ENCODE measurements at places on chromosomes 2 and 18.

DNA sequence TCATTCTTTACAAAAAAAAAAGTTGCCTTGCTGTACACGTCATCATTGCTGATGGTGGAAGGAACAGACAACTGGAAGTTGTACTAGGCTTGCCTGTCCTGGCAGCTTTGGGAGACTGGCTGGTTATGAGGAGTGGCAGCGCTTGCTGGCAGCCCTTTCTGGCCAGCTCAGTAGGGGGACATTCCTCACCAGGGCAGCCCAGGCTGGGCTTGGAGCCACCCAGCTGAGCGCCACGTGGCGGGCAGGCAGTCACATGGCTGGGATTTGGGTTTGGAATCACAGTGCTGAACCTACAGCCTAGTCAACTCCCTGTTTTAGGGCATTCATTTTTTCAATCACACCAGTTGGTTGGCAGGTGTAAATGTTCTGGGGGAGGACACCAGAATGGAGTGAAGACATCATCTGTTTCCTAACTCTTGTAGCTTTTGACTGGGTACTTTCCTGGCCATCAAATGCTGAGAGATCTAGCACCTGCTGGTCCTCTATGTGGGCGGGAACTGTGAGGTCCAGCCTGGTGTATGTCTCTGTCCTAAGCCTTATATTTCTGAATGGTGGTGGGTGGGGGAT lies 139.3 kb downstream of the SETBP1 start:
- DNase-seq, result no peak

DNA sequence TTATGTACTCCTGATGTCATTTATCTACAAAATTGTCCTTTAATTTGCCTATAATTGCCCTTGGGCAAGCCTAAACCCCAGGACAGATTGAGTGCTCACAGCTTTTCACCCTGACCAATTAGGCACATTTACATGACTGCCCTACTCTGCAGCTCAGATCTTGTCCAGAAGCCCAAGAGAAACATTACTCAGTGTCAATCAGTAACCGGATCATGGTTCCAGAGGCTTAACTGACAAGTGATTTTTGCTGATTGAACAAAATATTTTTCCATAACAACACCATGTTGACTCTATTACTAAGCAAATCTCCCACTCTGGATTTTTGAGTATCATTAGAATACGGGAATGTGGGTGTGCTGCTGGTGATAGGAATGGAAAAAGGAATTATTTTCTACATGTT lies 465.4 kb upstream of the TNP1 start:
- no peak for DNase-seq

DNA sequence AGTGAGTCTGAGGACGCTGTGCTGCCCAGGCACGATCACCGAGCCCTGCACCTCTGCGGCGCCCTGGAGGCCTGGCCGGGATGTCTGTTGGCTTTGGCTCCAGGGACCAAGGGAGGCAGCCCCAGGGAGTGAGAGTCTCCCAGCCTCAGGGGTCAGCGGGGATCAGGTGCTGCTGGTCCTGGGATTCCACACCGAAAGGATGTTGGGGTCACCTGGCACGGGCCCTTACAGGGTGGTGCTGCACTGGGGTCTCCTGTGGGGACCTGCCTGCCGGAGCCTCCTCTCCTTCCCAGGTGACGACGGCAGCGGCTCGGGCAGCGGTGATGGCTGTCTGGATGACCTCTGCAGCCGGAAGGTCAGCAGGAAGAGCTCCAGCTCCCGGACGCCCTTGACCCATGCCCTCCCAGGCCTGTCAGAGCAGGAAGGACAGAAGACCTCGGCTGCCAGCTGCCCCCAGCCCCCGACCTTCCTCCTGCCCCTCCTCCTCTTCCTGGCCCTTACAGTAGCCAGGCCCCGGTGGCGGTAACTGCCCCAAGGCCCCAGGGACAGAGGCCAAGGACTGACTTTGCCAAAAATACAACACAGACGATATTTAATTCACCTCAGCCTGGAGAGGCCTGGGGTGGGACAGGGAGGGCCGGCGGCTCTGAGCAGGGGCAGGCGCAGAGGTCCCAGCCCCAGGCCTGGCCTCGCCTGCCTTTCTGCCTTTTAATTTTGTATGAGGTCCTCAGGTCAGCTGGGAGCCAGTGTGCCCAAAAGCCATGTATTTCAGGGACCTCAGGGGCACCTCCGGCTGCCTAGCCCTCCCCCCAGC lies 30.5 kb downstream of the GPC1 start:
- DNase-seq, result no peak

GRCh38 chr2:128477891-128478290 lies 159.2 kb upstream of the HS6ST1 start:
- no peak for DNase-seq

GRCh38 chr18:45760462-45761036 lies 36.6 kb downstream of the SLC14A1 start:
- DNase-seq, result no peak

DNA sequence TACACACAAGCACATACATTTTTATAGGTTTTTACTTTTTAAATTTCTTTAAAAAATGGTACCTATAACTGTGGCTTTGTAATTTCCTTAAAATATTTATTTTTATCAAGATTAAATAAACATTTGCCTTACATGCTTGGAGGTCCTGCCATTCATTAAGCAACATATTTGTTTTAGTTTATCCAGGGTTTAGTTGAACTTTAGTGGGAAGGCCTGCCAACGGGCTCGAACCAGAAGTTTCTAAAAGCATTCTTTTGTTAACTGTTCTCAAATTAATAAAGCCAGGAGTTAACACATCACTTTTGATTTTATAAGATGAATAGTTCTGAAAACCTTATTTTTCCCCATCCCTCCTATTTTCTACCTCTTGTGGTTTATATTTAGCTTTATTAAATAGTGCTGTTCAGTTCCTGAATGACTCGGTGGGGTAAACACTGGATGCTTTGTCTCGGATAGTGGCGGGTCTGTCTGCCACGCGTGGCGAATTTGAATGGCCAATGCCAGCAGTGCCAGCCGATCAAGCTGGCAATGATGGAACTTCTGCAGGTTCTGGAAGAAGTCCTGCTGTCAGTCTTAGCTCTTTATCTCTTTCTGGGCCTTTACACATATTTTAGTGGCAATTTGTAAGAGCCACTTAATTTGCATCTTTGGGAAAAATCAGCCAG lies 32.2 kb downstream of the SH3YL1 start:
- peak; percentile 84 for DNase-seq

DNA sequence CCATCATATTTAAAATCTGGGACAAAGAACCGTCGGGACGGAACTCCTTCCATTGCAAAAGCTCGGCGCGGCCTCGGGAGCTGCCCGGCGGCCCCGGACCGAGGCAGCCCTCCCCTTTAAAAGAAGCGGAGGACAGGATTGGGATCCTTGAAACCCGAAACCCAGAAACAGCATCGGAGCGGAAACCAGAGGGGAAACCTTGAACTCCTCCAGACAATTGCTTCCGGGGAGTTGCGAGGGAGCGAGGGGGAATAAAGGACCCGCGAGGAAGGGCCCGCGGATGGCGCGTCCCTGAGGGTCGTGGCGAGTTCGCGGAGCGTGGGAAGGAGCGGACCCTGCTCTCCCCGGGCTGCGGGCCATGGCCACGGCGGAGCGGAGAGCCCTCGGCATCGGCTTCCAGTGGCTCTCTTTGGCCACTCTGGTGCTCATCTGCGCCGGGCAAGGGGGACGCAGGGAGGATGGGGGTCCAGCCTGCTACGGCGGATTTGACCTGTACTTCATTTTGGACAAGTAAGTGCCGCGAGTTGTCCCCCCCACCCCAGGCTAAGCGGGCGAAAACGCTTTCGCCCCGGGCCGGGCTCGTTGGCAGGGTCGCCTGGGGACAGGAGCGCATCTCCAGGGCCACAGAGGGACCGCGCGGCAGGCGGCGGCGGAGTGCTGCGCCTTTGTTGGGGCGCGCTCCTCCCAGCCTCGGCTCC lies at the start of gene ANTXR1:
Gene ANTXR1 (plus strand): TSS at position 38 of the 698 bp plus-strand sequence. CDS start 321 bp downstream, at position 359.
- DNase-seq, result no peak

- no peak for DNase-seq
These were observed 659.0 kb downstream of the IRS1 start for GRCh38 chr2:226140594-226140993.

- DNase-seq, result no peak
These were observed 36.2 kb downstream of the PNO1 start for GRCh38 chr2:68193787-68194372.

- DNase-seq, result no peak
These were observed 18.1 kb upstream of the SPP2 start for GRCh38 chr2:234032279-234032856.

DNA sequence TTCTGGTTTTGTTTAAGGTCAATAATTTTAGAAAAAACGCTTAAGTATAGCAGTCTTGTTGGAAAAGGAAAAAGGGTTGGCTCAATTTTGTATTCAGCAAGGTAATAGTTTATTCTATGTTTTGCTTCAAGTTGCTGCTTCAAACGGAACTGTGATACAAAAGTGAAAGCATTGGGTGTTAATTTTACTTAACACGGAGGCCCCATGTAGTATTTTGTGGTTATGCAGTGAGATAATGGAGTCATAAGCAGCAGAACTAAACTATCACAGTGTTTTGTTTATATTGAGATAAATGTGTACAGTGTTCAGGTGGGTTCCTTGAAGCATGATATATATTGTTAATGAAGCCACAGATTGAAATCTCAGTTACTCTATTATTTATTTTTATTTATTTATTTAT lies 67.0 kb upstream of the LYPD6B start:
- no peak for DNase-seq

GRCh38 chr2:166373951-166374350 lies 1.8 kb downstream of the SCN9A start:
- no peak for DNase-seq

DNA sequence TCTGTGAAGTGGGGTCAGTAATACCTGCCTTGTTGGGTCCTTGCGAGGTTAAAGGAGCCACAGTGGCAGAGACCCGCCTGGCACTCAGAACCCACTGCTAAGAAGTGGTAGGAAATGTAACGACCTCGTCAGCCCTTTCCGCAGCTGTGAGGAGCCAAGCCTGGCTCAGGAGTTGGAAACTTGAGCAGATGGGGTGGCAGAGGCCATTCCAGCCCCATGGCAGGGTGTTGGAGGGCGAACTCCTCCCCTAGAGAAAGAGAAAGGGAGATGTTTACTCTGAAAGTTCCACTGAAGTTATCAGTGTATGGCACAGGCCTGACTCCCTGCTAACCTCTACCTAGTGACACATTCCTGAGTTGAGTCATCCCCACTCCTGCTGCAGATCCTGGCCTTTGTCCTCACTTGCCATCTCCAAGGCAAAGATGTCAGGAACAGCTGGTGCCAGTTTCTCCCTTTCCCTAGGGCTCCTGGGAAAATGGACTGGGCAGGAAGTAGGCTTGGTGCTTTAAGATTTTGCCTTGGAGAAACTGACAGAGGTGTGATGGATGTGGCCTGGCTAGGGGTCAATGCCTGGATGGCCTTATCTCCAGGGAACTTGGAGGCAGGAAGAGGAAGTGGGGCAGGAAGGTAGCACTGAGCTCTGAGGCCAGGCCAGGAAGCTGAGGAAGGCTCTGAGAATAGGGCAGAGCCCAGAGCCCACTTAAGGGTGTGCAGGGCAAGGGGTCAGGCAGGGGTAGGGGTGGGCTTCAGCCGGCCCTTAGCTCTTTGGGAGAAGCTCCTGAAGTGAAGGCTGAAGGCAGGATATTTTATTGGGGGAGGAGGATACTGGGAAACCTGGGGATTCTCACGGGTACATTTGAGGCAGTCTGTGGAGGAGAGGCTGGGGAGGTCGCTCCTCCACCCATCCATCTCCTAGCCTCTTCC lies 888 bp downstream of the VAMP5 start:
- DNase-seq, result no peak

DNA sequence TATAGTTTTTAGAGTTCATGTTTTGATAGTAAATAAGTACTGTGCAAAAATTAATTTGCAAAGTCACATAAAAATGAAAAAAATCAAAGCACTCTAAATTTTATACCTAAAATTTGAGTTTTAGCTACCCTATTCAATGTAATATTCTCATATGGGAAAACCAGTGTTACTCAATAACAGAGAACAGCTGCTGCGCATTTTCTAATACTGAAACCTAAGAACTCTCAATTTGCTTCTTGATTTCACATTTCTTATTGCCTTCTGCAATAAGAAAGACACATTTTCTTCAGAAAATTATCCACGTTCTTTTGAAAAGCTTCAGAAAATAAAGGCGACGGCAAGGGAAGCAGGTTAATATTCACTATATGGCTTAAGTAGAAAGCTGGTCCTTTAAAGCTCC lies 199.1 kb upstream of the CCDC150 start:
- DNase-seq, result no peak

DNA sequence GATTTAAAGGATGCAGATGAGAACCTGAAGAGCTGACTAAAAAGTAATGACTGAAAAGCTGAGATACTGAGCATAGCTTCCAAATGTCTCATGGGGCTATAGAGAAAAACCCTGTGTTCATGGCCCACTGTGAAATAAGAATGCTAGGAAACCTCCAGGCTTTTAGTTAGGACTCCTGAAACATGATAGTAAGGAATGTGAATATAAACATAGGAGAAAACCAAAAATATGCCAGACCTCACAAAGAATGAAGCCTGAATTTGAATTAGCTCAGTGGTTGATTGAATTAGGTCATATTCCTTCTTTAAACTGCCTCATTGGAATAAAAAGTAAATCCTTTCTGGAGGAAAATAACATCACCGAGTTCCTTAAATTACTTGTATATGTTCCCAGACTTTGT lies 194.5 kb upstream of the NXPH2 start:
- DNase-seq, result no peak

DNA sequence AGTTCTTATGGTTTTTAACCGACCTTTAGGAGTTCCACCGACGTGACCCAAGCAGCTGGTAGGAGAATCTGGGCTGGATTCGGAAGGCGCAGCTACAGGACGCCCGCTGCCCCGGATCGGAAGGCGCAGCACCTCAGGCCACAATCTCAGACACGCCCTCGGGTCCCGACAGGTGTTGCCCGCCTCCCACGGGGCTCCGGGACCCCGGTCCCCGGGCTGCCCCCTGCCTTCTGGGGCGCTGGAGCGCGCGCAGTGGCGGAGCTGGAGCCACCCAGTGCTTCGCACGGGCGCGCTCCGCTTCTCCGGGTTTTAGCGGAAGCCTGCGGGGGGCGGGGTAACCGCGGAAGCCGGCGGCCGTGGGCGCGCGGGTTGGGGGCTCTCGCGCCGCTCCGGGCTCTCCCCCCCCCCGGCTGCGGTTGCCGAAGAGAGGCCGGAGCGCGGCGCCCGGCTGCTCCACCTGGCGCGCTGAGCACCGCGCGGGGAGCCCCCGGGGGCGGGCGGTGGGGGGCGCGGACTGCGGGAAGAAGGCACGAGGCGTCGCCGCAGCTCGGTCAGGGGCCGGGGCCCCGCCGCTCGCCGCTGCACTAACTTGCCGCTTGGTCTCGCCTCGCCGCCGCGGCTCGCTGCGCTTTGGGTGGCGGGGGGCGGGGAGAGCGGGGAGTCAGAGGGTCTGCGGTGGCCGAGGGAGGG lies 718.8 kb downstream of the DPP10 start:
- no peak for DNase-seq

All from putamen (tissue), 1 donor.